Stromal cell of bone marrow (primary cell): ENCODE measurements at places on chromosomes 11 and 22.

GRCh38 chr11:91866642-91867041 lies 358.0 kb upstream of the FAT3 start:
- DNase-seq = no peak

DNA sequence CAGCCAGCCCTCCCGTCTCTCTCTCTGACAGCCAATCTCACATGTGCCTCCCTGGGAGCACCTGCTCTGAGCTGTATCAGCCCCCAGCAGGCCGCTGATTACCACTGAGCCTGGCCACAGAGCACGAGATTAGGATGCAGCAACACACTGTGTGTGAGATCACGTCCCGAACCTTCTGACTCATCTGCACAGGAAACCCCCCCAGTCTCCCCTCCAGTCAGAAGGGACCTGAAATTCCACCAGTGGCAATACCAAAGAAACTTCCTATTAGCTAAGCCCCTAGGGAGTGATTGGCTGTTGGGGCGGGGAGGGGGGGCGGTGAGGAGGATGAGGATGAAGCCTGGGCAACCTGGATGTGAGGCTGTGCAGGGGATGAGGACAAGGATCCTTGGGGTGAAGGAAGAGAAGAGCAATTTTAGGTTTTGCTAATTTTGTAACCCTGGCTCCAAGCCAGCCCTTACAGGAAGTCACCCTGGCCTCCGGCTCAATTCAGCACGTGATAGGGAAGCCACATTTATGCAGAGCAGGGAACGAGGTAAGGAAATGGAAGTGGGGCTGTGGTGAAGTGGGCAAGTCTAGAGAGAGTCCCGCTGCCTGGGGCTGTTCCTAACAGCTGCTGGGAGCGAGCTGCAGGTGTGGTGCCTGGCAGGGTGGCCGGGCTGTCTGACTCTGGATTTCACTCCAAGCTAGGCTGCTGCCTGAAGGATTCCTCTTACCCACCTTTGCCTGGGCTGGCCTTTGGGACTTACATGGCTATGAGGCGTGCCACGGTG lies 1.9 kb downstream of the SLC43A3 start:
- peak; percentile 79 for DNase-seq

- DNase-seq = no peak
Measured at GRCh38 chr11:2929950-2930703, 907 bp upstream of the PHLDA2 start.

- DNase-seq = no peak
Measured at GRCh38 chr11:129815596-129816461, at the start of gene TMEM45B. TMEM45B (plus strand) TSS chr11:129815848; CDS start chr11:129852483, 36,635 bp downstream.

DNA sequence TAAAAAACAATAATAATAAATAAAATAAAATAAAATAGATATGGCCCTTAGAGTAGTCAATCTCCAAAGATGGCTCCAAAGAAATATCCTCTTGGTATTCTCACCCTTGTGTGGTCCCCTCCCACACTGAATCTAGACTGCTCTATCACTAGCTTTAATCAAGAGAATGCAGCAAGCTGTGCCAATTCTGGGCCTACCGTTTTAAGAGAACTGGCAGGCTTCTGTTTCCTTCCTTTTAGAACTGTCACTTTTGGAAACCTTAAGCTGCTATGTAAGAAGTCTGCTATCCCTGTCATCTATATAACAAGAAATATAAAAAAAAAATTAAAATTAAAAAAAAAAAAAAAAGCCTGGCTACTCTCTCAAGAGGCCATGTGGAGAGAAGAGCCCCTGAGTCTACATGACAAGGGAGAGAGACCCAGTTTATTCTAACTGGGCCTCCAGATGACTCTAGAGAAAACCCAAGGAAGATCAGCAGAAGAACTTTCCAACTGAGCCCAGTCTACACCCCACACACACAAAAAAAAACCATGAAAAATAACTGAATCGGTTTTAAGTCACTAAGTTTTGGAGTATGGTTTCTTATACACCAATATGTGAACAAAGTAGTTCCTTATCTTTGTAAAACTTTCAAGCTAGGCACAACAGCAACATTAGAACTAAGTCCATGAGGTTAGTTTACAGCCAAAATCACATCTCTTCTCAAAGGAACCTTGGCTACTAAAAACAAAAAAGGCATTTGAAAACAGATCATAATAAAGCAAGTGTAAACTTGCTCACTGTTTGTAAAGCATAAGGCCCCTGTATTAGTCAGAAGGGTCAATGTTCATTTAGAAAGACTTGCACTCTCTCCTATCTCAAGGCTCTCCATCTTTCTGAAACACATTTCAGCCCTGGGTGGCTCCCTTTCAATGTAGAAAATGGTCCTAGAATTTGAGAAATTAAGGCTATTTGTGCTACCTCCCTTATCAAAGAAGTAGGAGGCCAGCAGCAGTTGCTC lies 67.3 kb downstream of the AMBRA1 start:
- no peak for DNase-seq

DNA sequence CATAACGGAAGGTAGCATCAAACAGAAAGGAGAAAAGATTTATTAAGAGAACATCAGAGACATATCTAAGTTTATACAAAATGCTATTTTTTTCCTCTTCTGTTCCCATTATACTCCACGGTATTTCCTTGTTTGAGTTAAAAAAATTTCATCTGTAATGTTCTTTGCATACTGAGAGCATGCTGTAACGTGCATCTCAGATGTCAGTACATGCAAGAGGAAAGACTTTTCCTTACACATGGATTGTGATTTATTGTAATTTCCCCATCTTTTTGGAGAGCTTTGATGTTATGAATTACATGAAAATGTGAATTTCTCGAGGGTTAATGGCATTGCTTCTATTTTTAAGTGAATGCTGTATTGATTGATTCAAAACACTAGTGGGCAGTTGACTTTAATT lies 1164.0 kb downstream of the LRRC4C start:
- no peak for DNase-seq

- DNase-seq = no peak
Measured at GRCh38 chr22:30305519-30305905, 16.2 kb upstream of the CASTOR1 start.

DNA sequence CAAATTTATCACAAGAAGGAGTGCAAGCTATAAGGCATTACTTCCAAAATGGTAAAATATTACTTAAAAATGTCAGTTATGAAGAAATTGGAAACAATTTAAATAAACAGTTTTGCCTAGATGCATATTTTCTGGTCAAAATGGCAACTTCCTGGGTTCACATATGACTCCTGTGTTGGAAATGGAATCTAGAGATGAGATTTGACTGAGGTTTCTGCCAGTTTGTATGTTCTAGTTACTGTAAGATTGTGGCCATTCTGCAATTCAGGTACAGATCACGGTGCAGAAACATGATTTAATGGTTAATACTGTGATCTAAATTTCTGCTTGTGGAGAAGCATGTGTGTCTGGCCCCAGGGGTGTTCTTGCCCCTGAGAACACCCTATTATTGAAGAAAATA lies 3.4 kb upstream of the OR4C6 start:
- DNase-seq = no peak

GRCh38 chr22:29912141-29912540 lies 29.2 kb downstream of the MTMR3 start:
- DNase-seq = no peak

- no peak for DNase-seq
Measured at GRCh38 chr22:18088825-18089568, 11.2 kb downstream of the PEX26 start.

- DNase-seq = no peak
Measured at GRCh38 chr11:111697933-111698371, 68.2 kb downstream of the PPP2R1B start.

- no peak for DNase-seq
Measured at GRCh38 chr11:77049026-77049425, 14.8 kb downstream of the B3GNT6 start.

DNA sequence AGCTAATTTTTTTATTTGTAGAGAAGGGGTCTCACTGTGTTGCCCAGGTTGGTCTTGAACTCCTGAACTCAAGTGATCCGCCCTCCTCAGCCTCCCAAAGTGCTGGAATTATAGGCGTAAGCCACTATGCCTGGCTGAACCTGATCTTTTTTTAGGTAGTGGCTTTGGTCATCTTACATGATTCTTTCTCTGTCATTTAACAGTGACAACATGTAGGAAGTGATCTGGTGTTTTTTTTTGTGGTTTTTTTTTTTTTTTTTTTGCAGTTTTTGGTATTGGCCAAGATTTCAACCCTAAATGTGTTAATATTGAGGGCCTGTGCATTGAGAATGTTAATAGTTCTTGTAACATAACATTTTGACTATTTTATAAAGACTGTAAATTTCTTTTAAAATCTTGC lies 8.0 kb upstream of the FERMT3 start:
- no peak for DNase-seq

DNA sequence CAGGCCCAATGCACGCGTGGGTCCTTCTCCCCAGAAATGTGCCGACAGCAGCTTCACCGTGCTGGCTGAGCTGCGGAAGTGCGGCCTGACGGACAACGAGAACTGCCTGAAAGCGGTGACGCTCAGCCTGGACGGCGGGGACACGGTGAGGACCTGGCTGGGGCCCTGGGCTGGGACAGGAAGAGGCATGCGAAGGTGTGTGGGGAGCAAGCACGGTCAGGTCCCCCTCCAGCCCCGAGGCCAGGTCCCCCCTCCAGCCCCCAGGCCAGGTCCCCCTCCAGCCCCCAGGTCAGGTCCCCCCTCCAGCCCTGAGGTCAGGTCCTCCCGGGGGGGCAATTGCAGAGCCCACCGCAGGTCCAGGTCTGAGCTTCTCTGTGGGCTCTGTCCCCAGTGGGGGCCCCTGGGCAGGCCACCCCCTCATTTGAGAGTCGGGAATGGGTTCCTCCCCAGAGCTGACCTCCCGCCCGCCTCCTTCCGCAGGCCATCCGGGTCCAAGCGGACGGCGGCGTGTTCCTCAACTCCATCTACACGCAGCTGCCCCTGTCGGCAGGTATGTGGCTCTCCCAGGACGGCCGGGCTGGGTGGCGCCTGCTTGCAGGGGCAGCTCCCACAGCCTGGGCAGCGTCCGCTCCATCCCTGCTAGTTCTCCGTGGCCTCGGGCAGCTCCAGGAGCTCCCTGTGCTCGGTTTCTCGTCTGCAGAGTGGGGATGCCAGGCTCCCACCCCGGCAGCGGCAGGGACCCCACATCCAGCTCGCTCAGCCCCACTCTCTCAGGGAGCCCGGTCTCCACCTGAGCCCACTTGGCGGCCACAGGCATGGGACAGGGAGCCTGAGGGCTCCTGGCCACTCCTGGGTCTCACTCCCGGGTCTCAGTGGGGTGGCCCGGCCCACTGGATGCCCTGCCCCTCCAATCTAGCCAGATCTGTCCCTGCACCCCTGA lies 7.9 kb downstream of the MUC5B start:
- DNase-seq = no peak

- DNase-seq = no peak
Measured at GRCh38 chr22:16965083-16965482, 42.9 kb downstream of the GAB4 start.

DNA sequence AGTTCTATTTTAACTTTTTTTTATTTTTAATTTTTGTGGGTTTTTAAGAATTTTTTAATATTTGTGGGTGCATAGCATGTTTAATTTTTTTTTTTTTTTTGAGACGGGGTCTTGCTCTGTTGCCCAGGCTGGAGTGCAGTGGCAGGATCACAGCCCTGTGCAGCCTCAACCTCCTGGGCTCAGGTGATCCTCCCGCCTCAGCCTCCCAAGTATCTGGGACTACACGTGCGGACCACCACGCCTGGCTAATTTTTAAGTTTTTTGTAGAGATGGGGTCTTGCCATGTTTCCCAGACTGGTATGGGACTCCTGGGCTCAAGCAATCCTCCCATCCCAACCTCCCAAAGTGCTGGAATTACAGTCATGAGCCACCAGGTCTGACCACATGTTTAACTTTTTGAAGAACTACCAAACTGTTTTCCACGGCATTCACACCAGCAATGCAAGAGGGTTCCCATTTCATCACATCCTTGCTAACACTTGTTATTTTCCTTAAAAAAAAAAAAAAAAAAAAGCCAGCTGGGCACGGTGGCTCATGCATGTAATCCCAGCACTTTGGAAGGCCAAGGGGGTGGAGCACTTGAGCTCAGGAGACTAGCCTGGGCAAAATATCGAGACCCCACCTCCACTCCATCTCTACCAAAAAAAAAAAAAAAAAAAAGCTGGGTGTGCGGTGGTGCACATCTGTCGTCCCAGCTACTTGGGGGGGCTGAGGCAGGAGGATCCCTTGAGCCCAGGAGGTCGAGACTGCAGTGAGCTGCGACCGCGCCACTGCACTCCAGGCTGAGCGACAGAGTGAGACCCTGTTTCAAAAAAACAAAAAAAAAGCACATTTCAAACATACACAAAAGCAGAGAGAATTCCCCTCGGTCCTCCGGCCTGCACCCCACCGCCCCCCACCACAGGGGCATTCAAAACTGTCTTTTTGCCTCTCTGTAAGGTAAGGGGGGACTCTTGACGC lies 16.7 kb upstream of the TXNRD2 start:
- DNase-seq = no peak

GRCh38 chr11:34394771-34395300 lies 37.0 kb upstream of the ABTB2 start:
- no peak for DNase-seq
